Activated T-cell treated with anti-CD3 and anti-CD28 coated beads, Interleukin-2, amount 50 U/mL, for 48 hours (primary cell): ENCODE measurements at places on chromosomes 1 and 21.

DNA sequence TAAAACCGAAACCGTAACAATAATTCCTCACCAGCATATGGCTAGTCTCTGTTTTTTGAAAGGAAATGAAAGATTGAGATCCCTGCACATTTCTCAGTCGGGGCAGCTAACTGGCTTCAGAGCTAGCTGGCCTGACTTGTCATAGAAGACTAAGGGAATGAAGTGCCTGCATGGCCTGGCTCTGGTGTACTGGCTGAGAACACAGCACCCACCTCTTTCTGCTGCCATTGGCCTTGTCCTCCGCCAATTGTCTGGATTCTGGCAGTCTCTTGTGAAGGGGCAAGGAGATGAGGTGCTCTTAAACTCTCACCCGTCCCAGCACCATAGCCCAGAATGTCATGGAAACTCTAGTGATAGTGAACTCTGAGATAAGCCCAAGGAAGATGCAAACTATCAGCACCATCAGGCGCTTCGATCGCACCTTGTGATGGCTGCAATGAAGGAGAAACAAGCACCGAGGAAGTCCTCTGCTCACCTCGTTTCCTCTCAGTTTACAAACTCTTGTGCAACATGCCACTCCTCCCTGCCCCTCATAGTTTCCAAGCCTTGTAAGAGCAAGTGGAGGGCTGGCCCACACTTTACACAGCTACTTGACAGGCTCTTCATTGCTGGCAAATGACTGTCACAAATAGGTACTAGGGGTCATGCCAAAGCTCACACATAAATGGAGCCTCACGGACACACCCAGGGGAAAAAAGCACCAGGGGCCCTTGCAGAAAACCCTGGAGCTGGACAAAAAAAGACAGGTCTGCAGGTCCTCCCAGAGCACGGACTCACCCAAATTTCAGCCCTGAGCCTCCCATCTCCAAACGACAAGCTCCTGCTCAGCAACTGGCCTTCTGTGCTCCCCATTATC is 16.4 kb downstream of the INPP5B start:
- DNase-seq: peak; percentile 59

GRCh38 chr1:102578804-102579203 is 529.5 kb downstream of the COL11A1 start:
- no peak for DNase-seq

- DNase-seq: peak; percentile 61
Measured at GRCh38 chr1:8152731-8153702, 126.9 kb upstream of the ERRFI1 start.

GRCh38 chr1:33282791-33283190 is 26.5 kb downstream of the ZNF362 start:
- DNase-seq: no peak

GRCh38 chr1:240457203-240457602 is 154.8 kb downstream of the GREM2 start:
- DNase-seq: no peak

DNA sequence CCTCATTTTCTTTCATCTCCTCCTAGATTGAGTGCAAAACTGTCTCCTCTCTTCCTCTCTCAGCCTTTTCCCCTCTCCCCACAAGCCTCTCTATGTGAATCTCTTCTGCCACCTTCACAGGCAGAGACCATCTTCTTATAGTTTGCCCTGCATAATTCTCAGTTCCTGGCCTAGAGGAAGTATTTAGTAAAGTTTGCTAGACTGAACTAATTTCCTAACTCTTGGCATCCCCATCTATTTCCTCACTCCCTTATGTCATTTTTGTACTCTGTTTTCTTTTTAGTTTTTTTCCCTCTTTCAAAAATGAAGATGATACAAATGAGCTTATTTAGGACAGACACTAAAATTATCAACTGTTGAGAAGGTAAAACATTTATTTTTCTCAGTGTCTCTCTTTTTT is 66.0 kb downstream of the XCL2 start:
- no peak for DNase-seq

GRCh38 chr1:207001492-207002245 is 30.9 kb downstream of the C1orf116 start:
- DNase-seq: no peak

DNA sequence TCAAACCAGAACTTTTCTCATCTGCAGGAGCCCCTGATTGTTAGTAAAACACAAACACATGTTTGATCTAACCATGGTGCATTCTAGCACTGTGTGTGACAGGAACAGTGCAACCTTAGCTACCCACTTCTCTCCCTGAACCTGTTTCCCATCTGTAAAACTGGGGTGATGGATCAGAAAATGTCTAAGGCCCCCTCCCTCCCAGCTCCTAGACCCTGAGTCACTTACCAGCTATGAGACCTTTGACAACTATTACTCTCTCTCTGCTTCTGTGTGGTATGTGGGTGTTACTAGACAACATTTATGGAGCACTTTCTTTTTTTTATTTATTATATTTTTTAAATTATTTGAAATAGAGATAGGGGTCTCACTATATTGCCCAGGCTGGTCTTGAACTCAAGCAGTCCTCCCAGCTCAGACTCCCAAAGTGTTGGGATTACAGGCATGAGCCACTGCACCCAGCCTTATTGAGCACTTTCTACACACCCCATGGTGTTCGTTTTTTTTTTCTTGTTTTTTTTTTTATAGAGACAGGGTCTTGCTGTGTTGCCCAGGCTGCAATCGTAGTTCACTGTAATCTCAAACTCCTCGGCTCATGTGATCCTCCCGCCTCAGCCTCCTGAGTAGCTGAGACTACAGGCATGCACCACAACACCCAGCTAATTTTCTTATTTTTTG is 2.6 kb downstream of the INPP5B start:
- no peak for DNase-seq

- no peak for DNase-seq
Measured at GRCh38 chr1:203744075-203744972, 20.7 kb upstream of the LAX1 start.

DNA sequence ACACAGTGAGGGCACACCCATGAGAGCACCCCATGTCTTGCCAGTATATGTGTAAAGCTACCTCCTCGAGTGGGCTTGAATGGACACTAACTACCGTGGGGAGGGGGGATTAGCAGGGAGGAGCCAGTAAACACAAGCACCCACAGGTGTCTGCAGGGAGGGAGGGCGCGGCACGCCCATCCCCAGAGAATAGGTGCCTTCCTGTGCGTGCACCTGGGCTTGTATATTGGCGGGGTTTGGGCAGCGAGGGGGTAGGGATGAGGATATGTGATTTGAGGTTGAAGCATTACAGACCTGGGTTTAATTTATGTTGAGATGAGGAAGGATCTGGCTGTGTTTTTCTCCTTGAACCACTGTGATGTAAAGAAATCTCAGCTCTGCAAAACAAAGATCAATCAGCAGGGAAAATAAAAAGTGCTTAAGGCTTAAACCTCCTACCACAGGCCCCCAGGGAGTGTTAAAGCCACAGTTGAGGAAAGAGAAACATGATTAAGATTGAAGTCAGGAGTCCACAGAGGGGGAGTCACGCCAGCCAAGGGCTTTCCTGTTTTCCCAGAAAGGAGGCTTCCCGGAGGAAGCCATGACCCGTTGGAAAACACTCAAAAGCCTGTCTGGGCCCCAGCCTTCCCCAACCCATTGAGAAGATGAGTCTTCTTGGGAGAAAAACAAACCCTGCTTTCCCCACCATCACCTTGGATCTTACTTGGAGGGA is 80.0 kb downstream of the CAMK2N1 start:
- DNase-seq: no peak

- DNase-seq: no peak
Measured at GRCh38 chr1:200624679-200625335, 4.3 kb upstream of the KIF14 start.

DNA sequence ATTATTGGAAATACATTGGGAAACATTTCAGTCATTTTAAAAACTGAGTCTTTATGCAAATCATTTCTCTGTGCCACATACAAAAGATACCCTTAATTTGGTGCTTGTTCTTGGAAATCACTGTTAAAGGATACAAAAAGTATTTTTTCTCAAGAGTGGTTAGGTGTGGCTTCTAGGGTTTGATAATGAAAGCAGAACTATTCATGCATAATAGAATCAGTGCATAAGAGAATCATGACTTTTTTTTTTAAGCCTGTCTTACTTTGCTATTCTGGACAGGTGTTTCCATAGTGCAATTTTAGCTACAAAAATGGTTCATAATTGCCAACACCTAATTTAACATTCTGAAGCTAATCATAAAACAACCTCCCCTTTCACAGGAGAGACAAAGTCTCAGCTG is 233.0 kb upstream of the NRIP1 start:
- DNase-seq: no peak

- no peak for DNase-seq
Measured at GRCh38 chr1:154212083-154212482, 6.0 kb upstream of the CFAP141 start.

DNA sequence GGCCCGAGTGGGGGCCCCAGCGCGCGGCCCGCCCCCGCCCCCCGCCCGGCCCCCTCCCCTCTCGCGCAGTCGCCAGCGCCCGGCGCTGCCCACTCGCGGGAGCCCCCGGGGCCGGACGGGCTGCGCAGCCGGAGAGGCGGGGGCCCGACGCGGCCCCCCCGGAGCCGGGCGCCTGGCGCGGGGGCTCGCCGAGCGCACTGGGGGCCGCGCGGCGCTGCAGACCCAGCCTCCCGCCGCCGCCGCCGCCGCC is 146 bp upstream of the ZNF362 start:
- no peak for DNase-seq

DNA sequence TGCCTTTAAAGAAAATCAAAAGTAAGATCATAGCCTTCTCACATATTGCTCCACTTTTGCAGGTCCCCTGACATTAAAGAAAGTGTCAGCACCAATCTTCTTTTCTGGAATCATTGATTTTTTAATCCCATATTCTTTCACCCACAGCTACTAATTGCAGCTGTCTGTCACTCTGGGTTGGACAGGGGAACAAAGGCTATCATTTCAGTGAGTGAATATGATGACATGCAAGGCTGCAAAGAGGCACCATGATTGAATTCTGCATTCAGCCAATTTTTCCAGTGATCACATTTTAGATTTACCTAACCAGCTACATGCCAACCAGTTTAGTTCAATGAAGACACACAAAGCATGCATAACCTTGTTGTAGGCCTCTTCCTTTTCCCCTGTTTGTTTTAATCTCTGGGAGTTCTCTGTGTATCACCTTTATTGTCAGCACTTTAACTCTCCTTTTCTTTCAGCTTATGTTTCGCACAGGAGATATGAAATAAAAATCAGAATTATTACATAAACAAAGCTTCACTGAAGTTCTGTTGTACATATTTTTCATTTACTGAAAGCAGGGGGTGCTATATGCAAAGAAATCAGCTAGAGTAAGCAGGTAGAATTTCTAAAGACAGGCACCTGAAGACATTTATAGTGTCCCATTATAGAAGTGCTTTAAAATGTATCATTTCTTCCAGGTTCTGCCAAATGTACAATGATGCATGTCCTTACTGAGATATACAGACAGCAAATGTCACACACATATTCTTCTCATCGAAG is 584.8 kb downstream of the PLA2G4A start:
- no peak for DNase-seq

- DNase-seq: no peak
Measured at GRCh38 chr1:200379432-200379757, 30.4 kb downstream of the ZNF281 start.

DNA sequence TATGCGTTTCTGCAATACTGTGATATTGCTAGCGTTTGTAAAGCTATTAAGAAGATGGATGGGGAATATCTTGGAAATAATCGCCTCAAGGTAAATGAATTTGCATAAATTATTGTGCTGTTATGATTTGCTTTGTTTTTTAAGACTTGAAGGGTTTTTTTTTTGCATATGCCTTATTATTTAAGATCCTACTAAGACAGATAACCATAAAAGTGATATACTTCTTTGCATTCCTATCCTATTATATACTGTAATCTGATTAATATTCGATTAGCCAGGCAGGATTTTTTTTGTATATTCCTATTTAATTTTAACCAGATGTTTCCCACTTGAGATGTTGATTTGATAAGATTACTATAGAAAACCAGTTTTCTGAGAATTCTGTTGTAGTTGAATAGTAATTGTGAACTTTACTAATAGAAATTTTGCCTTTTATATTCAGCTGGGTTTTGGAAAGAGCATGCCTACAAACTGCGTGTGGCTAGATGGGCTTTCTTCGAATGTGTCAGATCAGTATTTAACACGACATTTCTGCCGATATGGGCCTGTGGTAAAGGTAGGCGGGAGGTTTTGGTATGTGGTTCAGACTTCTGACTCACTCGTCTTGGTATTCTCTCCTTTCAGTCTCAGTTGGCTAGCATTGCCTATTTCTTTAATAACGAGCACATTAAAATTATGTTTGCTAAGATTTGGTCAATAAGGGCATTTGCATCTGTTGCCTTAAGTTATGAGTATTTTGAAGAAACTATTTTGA is 56.8 kb downstream of the ZBTB17 start:
- DNase-seq: peak; percentile 71

GRCh38 chr1:234542211-234542850 is 63.4 kb upstream of the TARBP1 start:
- no peak for DNase-seq

GRCh38 chr1:161848676-161849075 is 82.6 kb downstream of the ATF6 start:
- no peak for DNase-seq

GRCh38 chr1:219573960-219574359 is 38.9 kb downstream of the ZC3H11B start:
- DNase-seq: no peak

DNA sequence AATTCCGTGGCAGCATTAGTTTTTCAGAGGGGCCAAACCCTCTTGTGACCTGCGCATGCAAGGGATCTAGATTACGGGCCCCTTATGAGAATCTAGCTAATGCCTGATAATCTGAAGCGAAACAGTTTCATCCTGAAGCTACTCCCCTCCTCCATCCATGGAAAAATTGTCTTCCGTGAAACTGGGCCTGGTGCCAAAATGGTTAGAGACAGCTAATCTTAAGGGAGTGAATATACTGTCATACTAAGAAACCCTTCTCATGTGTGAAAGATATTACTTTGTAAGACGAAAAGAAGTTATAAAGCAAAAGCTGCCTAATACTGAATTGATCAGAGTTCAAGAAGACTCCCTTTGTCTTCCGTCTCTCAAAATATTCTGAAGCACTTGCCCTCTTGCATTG is 166.3 kb downstream of the DUSP10 start:
- no peak for DNase-seq

GRCh38 chr1:214824763-214825162 is 221.8 kb downstream of the CENPF start:
- DNase-seq: no peak

GRCh38 chr1:8908388-8909151 is 30.1 kb upstream of the ENO1 start:
- no peak for DNase-seq

- no peak for DNase-seq
Measured at GRCh38 chr1:202251424-202252256, 58.0 kb downstream of the LGR6 start.

GRCh38 chr1:21936366-21937031 is 611 bp downstream of the HSPG2 start:
- DNase-seq: peak; percentile 40
